ENCODE measurements at places on chromosomes 5 and 9.

DNA sequence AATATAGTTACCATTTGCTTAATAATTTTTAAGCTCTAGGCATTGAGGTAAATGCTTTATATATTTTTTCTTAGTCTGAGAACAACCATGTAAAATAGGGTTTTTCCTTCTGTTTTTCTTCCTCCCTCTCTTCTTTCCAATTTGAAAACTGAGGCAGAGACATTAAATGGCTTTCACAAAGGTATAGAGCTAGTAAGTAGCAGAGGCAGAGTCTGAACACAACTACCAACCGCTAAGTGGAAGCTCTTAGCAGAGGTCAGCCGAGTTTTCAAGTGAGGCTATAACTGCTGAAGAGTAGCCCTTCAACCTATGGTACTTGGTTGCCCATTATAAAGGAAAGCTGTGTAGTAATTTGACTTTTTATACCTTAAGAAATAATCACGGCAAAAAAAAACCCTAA is 187.1 kb downstream of the MEF2C start:
- DNase-seq = no peak

DNA sequence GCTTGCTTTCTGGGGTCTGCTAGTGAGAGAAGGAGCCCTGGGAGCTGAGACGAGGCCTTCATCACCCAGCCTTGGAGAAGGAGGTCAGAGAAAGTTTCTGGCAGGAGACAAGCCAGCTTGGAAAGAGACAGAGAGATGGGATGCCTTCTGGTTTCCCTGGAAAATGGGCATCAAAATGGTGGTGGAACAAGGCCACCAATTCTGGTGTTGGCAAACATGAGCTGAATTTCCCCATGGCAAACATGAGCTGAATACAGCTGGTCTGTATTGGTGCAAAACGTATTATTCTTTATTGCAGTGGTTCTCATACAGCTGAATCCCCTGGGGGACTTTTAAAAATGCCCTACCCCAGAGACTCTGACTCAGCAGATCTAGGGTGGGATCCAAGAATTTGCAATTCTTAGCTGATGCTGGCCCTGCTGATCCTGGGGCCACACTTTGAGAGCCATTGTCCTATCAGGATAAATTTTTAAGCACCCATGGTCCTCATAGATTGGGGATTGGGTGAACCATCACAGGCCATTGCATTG is 39.1 kb upstream of the S1PR3 start:
- peak; percentile 31 for DNase-seq

DNA sequence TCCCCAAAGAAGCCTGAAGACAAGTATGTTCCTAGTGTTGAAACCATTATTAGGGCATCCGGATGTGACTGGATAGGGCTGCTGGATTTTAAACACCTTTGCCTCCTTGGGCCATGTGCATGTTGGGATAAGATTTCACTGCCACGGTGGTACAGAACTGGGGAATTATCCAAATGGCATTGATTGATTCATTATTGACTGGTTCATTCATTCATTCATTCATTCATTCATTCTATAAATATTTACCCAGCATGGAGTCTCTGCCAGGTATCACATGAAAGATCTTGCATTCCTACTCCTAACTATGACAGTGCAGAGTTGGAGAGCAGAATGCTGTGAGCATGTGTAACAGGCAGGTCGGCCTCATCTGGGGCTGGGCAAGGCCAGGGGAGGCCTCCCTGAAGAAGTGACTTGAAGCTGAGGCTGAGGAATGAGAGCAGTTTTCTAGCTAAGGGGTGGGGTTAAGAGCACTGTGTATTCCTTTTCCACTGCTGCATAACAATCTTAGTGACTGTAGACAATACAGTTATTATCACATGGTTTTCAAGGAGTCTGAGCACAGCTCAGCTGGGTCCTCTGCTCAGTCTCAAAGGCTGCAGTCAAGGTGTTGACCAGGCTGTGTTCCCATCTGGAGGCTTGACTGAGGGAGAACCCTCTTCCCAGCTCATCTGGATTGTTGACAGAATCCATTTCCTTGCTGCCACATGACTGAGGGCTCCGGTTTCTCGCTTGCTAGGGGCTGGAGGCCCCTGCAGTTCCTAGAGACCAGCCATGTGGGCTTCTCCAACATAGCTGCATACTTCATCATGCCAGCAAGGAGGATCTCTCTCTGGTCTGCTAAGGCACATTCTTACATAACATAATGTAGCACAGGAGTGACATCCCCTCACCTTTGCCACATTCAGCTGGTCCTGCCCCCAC is 35.7 kb downstream of the AK8 start:
- no peak for DNase-seq

GRCh38 chr9:136531186-136531903 is 14.5 kb downstream of the NOTCH1 start:
- no peak for DNase-seq

- DNase-seq = no peak
Observed at GRCh38 chr5:145872486-145872885, 328 bp downstream of the GRXCR2 start.

GRCh38 chr5:100846772-100847171 is 56.3 kb downstream of the ST8SIA4 start:
- no peak for DNase-seq
